ENCODE measurements at places on chromosomes 13 and 19. TPM values are rescaled to one million over a fixed set of nuclear protein-coding genes. Genes with fewer than 3 reads are reported as not detected.
A peak's percentile ranks its signal among the peaks of the same experiment; 100 is the strongest.

The OR7C1 gene
- total RNA-seq = not detected

GRCh38 chr19:41753159-41753558 is 2.2 kb upstream of the CEACAM6 start:
- DNase-seq = peak; percentile 79

The SOX1 gene
- not detected for total RNA-seq

DNA sequence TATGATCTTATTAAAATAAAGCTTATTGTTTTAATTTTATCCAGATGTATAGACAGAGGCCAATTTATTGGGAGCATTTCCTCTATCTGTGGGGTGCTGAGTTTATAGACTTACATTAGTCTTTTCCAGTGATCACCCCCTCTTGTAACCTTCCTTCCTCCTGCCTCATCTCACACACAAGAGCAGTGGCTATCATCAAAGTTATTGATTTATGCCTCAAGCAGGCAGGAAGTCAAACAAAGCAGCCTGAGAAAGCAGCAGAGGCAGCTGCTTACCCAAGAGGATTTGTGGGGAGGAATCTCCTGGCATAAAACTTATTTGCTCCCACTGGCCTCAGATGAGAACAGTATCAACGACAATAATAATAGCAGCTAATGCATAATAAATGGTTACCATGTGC is 26.3 kb upstream of the DCLK1 start:
- DNase-seq = no peak

DNA sequence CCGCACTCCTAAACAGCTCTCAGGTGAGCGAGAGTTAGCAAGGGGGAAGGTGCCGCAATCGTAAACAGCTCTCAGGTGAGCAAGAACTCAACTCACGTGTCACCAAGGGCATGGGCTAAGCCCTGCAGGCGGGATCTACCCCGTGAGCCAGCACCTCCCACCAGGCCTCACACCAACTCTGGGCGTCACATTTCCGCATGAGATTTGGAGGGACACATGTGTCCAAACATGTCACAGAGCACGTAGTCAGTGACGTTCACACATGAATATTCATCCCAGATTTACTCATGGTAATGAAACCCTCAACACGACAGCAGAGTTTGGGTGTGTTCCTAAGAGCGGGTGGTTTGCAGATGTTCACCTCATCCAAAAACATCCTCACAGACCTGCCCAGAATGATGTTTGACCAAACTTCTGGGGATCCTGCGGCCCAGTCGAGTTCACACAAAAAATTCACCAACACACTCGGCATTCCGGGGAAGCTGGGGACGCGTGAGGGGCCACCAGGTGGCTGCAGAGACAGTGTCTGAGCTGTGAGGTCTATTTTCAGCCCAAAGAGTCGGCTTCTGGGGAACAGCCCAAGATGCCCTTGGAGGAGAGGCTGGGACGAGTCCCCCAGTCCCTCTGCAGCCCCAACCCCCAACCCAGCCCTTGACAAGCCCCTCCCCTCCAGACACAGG is 19.6 kb downstream of the C2CD4C start:
- no peak for DNase-seq

The OLFM2 gene
- total RNA-seq = 0.58 TPM

GRCh38 chr19:55669418-55670279 is 5.4 kb upstream of the EPN1 start:
- DNase-seq = no peak

The NTN5 gene
- 0.70 TPM for total RNA-seq

GRCh38 chr19:31270897-31271296 is 78.3 kb downstream of the TSHZ3 start:
- DNase-seq = no peak

The DCT gene
- not detected for total RNA-seq

DNA sequence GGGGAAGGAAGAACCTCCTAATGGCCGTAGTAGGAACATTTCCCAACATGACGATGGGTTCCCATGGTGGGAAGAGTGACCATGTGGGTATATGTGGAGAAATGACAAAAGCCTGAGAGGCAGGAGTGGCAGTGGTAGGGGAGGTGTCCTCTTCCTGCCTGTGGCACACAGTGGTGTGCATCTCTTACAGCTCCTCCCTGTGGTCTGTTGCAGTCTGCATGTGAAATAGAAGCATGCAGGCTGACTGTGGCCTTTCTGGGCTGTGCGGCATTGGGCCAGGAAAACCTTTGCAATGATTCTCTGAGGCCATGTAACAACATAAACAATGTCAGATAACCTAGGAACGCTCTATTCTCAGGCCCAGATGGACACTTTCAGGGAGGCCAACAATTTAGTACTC is 84.0 kb downstream of the LACC1 start:
- no peak for DNase-seq

The LRCH1 gene
- 16.9 TPM for total RNA-seq

The PSG1 gene
- not detected for total RNA-seq

DNA sequence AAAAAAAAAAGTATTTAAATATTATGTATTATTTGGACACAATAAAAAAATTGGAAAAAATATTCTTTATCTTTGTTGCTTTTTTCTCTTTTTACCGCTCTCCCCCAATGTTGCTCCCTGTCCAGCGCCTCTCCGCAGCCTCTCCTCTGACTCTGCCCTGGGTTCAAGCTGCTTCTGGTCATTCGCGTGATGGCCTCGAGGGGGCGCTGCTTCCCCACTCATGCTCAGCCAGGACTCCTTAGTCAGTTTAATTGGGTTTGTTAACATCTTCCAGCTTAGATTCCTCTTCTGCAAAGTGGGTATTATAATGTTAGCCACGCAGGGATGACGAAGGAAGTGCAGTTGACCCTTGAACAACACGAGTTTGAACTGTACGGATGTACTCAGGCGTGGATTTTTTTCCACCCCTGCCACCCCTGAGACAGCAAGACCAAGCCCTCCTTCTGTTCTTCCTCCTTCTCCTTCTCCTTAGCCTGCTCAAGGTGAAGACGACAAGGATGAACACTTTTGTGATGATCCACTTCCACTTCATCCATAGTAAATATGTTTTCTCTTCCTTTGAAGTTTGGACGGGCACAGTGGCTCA is 4.9 kb upstream of the NWD1 start:
- DNase-seq = peak; percentile 71

GRCh38 chr13:31328549-31329235 is 128.9 kb downstream of the B3GLCT start:
- no peak for DNase-seq

DNA sequence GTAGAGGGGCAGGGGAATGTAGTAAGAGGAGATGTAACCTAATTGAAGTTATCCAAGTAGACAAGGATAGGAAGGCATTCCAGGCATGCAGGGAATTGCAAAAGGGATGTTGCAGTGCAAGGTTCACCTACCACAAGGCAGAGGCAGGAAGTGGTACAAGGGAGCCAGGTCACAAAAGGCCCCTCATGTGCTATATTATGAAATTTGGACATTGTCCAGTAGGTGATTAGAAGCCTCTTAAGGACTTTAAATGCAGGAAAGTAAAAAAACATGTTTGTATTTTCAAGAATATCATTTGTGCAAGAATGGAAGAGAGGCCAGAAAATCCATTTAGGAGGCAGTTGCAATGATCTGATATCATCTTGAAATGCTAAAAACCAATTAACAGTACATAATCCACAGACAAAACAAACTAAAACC is 111.4 kb downstream of the FRY start:
- no peak for DNase-seq

DNA sequence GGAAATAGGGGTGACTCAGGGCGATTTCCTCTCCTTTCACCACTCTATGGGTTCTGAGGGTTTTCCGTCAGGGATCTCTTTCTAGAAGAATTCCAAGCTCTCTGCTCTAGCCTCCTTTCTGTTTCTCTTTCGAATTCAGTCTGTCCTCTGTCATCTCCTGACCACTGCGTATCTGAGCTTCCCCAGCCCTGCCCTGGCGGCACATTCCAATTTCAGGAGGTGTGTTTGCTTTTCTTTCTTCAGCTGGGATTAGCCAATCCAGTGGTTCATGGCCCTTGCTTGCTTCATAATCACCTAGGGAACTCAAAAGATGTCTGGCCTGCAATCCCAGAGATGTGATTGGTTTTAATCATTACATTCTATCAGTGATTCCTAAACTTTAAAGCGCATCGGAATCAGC is 9.4 kb downstream of the IFNL2 start:
- no peak for DNase-seq

- DNase-seq = no peak
These were observed 23.1 kb downstream of the EPSTI1 start for GRCh38 chr13:42968906-42969305.

The RGCC gene
- total RNA-seq = 96.8 TPM

The ZNF614 gene
- 7.2 TPM for total RNA-seq

- no peak for DNase-seq
These were observed 28.5 kb upstream of the PSPC1 start for GRCh38 chr13:19810996-19811881.

DNA sequence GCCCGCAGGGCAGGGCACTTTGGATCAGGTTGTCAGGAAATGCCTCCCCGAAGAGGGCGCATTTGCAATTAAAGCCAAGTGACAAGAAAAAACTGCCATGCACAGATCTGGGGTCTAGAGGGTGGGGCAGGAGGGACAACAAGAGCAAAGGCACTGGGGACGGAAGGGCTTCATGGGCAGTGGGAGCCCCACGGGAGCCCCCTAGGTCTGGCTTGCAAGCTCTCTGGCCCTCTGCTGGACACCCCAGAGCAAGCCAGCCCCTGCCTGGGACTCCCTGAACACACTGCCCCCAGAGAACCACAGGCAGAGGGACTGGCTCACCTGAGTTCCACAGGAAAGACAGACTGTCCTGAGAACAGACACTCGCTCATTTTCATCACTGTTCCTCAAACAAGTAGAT is 30.2 kb upstream of the C19orf12 start:
- DNase-seq = no peak

DNA sequence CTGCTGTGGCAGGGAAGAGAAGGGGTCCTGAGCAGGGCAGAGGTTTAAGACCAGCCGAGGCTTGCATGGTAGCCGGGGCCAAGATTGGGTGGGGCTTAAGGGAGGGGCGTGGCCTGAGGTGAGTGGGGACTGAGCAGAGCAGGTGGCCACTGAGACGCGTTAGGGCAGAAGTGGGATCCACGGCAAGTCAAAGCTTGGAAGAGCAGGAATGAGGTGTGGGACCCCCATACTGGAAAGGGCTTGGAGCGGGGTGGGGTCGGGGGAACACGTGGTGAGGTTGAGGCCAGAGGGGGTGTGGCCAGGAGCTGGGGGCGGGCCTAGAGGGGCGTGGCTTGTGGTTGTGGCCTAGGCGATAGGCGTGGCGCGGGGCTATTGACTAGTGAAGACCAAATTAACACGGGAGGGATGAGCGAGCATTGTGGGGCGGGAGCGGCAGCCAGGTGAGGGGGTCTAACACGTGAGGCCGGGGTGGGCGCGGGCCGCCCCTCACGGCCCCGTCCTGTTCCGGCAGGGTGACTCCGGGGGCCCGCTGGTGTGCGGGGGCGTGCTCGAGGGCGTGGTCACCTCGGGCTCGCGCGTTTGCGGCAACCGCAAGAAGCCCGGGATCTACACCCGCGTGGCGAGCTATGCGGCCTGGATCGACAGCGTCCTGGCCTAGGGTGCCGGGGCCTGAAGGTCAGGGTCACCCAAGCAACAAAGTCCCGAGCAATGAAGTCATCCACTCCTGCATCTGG is 3.3 kb downstream of the CFD start:
- peak; percentile 88 for DNase-seq

The VMAC gene
- total RNA-seq = 2.9 TPM

The LIM2 gene
- total RNA-seq = 0.64 TPM

The ZNF571 gene
- 4.0 TPM for total RNA-seq

- no peak for DNase-seq
These were observed 20.4 kb upstream of the GNA15 start for GRCh38 chr19:3115411-3115810.

- no peak for DNase-seq
These were observed 3.0 kb upstream of the AKAP8L start for GRCh38 chr19:15421721-15422260.
